ENCODE measurements at places on chromosomes 16 and 17.

DNA sequence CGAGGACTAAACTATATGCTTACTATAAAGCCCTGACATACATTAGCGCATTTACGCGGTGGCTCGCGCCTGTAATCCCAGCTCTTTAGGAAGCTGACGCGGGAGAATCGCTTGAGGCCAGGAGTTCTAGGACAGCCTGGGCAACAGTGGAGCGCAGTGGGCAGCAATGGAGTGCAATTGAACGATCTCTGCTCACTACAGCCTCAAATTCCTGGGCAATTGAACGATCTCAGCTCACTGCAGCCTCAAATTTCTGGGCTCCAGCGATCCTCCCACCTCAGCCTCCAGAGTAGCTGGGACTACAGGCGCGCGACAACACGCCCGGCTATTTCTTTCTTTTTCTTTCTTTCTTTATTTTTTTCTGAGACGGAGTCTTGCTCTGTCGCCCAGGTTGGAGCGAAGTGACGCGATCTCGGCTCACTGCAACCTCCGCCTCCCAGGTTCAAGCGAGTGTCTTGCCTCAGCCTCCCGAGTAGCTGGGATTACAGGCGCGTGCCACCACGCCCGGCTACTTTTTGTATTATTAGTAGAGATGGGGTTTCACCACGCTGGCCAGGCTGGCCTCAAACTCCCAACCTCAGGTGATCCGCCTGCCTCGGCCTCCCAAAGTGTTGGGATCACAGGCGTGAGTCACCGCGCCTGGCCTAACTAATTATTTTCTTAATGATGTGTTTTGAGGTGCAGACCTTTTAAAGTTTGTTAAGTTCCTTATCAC is 506 bp upstream of the COG7 start:
- DNase-seq: no peak

GRCh38 chr17:37339321-37339720 is 36.5 kb upstream of the C17orf78 start:
- no peak for DNase-seq

GRCh38 chr16:58013201-58013956 is 12.2 kb downstream of the USB1 start:
- DNase-seq: no peak

GRCh38 chr16:79593074-79593531 is 7.4 kb downstream of the MAF start:
- DNase-seq: no peak

Measured in stimulated activated CD8-positive, alpha-beta memory T cell treated with anti-CD3 and anti-CD28 coated beads, Interleukin-2, amount 100 ng/mL, for 48 hours (primary cell).